Cardiac septum (tissue), 1 donor: ENCODE measurements at places on chromosomes 3 and 15.

DNA sequence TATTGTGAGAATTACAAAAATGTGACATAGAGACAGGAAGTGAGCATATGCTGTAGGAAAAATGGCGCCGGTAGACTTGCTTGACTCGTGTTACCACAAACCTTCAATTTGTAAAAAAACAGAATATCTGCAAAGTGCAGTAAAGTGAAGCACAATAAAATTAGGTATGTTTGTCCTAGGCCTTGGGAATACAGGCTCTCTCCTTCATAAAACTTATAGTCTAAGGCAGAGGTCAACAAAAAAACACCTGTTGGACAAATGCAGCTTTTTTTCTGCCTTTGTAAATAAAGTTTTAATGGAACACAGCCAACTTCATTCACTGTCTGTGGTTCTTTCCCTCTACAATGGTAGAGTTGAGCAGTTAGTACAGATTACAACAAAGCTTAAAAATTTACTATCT is 216.8 kb upstream of the SATB1 start:
- no peak for DNase-seq

DNA sequence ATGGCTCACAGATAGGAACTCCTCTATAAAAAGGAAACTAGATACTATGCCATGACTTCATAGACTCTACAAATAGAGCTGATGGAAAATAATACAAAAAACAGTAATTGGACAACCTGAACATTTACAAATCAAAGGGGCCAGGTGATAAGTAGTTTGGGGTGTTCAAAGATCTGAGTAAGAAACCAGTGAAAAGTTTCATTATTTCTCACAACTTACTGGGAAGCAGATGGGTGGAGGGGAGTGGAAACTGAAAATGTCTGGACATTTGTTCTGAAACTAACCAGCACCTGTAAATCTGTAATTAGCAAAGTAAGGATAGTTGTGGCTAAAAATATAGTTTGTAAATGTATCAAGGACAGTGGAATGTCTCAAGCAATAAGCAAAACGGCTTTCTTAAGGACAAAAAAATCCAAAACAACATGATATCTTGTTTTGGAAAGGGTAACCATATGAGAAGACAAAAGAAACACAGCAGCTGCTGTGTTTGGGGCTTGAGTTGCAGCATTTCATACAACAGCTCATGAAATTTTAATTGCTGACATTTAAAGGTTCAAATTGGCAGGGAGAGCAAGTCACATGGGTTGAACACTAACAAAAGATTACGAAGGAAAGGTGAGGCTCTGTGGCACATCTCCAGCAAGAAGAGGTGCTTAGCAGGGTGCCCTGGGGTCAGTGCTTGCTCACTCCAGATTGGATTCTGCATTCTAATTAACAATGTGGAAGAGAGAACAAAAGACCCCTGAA is 26.8 kb upstream of the THBS1 start:
- no peak for DNase-seq

DNA sequence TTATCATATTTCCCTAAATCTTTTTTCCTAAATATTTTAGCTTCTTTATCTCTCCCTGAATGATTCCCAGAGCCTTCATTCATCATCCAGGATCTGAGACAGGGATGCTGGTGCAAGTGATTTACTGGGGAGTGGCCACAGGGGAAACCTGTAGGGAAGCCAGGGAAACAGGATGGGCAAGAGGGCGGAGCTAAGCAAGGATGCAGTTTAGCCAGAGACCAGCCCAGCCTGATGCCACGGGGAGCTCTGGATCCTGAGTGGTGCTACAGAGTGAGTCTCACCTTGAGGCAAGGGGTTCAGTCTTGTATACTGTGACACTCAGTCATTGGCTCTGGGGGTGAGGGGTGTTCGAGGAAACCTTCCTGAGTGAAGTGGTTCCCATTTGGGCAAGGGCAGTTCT is 39.7 kb upstream of the LRRFIP2 start:
- DNase-seq, result no peak

- no peak for DNase-seq
Measured at GRCh38 chr3:37693511-37694283, 168.0 kb upstream of the CTDSPL start.

GRCh38 chr15:60660290-60661051 is 181.5 kb upstream of the ICE2 start:
- DNase-seq, result no peak

GRCh38 chr15:60480888-60481287 is 1.9 kb upstream of the ICE2 start:
- no peak for DNase-seq
